Endothelial cell (in vitro differentiated cells): ENCODE measurements at places on chromosomes 11 and 22. TPM values are rescaled to one million over a fixed set of nuclear protein-coding genes. Genes with fewer than 3 reads are reported as not detected.

The TRIM48 gene
- total RNA-seq, result not detected

The IGF2 gene
- 2.1 TPM for total RNA-seq

The PNPLA5 gene
- total RNA-seq, result not detected

DNA sequence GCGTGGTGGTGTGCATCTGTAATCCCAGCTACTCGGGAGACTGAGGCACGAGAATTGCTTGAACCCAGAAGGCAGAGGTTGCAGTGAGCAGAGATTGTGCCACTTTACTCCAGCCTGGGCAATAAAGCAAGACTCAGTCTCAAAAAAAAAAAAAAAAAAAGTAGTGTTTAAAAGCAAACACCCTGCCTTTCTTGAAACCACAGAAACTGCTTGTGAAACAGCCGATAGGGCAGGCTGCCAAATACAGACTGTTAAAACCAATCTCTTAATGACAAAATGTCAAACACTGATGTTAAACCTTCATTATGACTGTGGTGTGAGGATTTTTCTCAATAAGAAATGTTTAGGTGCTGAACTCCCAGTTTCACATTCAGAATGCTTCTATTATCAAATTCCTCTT is 27.3 kb downstream of the MARK2 start:
- no peak for DNase-seq

DNA sequence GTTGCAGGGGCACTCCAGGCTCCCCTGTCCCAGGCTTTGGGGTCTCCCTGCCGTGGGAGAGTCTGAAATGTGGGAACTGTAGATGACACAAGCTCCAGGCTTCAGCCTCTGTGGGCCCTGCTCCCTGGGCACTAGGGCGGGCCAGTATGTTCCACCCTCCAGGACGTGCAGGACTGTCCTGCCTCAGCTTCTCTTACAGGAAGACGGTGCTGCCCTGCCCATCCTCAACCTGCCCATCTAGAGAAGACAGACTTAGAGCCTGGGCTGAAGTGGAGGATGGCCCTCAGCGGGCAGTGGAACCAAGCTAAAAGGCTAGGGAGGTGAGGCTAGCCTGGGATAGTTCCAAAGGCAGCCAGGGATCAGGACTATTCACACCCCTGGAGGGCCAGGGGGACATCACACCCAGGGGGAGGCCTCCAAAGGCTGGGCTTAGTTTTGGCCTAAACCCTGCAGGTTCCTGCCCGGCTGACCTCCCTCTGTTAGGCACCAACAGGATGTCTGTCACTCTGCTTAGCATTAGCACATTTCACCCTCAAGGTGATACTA is 4.0 kb upstream of the CERK start:
- no peak for DNase-seq

DNA sequence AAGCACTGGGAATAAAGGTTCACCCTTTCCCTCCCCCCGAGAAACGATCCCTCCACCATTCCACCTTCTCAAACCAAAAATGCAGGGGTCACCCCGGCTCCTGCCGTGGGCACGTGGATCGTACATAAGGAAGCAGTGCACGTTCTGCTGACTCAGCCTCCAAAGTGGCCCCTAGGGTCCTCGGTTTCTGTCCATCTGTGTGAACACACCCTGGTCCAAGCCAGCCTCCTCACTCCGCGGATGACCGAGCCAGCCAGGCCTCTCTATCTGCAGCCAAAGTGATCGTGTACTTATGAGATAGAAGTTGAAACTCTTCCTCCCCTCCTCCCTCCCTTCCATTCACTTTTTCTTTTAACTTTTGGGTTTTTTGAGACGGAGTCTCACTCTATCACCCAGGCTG is 16.2 kb downstream of the C11orf24 start:
- no peak for DNase-seq

- DNase-seq, result no peak
These were observed 1.1 kb upstream of the BMAL1 start for GRCh38 chr11:13276454-13276831.

- no peak for DNase-seq
These were observed 44.8 kb upstream of the ANO3 start for GRCh38 chr11:26287067-26287518.
